Activated T-helper 1 cell treated with anti-CD3 and anti-CD28 coated beads, Interleukin-2, amount 50 U/mL, for 16 hours (primary cell): ENCODE measurements at places on chromosomes 5 and 9.
A peak's percentile ranks its signal among the peaks of the same experiment; 100 is the strongest.

GRCh38 chr5:65482296-65482735 is 596 bp upstream of the ADAMTS6 start:
- no peak for DNase-seq

DNA sequence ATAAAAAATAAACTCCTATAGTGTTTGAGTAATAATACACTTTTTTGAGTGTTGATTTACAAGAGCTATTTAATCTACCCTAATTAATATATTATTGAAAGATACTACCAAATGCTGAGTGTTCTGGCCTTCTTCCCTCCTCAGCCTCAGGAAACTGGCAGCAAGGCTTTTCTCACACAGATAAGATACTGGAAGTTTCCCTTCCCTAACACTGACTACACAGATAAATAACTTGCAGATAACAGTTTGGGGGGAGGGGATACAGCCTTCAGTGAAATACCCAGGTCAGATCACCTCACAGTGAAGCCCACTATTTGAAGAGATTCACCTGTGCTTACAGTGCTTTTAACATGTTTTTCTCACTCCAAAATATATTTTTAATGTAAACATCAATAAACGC is 1.6 kb upstream of the NIPSNAP3A start:
- no peak for DNase-seq

DNA sequence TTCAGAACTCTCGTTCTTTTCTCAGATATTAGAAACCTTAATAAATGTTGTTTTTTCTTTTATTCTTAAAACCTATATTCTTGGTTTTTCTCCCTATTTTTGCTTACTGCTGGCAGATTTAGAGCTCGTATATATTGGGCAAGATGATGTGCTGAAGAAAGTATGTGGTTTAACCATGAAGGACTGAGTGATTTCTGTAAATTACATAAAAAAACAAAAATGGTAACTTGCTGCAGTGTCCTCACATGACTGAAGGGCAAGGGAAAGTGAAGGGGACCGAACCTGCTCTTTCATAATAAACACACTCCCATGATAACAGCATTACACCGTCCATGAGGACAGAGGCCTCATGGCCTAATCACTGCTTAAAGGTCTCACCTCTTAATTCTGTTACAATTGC is 393.8 kb upstream of the ZNF608 start:
- DNase-seq = no peak

- DNase-seq = no peak
Measured at GRCh38 chr5:140785905-140786686, at the start of gene PCDHA1. Gene PCDHA1 (plus strand): TSS chr5:140786140.

- no peak for DNase-seq
Measured at GRCh38 chr5:43233946-43234345, 41.9 kb downstream of the NIM1K start.

DNA sequence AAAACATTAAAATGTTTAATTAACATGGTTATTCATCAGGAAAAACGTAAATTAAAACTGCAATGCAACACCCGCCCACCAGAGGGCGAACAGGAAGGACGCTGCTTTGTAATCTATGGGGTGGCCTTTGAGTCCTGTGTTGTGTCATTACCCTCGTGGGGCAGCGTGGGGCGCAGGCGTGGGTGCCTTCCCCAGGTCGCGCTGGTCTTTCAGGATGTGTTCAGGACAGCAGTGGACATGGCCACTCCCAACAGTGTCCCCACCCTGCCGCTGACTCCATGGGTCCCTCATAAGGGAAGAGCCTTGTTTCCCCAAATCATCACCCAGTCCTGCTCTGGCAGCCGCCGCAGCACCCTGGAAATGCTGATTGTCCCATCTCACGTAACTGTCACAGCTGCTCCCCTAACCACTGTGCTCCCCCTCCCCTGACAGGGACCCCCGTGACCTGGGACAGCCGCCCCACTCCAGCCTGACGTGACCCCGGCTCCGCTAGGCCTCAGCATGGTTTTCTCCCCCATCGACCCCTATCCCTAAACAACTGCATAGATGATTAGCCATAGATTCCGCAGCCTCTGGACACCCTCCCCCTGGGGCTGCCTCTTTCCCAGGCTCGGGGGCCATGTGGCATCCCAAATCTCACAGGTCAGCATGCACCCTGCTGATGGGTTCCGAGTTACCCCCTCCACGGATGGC is 36.4 kb downstream of the GLT6D1 start:
- DNase-seq = peak; percentile 36

DNA sequence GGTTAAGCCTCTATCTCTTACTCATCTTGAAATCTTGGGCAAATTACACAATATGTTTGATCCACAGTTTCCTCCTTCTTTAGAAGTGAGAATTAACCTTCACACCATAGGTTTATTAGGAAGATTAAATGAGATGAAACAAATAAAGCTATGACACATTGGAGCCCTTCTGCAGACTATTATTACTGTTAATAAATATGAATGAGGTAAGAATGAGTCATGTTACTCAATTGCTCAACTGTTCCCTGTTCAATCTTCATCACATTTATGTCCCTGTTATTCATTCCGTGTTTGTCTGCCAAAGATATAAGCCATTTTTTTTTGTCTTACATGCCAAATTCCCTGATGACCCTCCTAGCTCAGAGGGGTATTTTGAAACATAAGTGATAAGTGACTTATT is 52.1 kb upstream of the PAPPA start:
- DNase-seq = no peak

- no peak for DNase-seq
Measured at GRCh38 chr9:9299134-9299533, 1313.7 kb downstream of the PTPRD start.

GRCh38 chr9:14349447-14350348 is 35.8 kb upstream of the NFIB start:
- DNase-seq = no peak

- DNase-seq = no peak
Measured at GRCh38 chr9:72691671-72692070, 170.3 kb downstream of the TMC1 start.

DNA sequence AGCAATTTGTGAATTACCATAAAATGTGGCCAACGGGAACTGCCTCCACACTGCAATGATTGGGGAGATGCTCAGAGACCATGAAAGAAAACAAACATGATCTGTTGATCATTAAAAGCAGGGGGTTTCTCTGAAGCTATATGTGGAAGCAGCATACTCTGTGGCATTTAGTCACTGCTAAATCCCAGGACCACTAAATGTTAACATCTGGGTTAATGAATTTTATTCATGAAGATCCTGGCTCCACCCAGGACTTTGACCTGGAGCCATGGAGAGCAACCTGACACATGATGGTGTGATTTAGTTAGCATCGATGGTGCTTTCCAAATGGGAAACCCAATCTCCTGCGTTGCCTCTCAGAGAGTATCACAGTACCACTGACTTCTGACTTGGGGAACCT is 497.8 kb downstream of the AGTPBP1 start:
- no peak for DNase-seq
